MG63 (cell line): ENCODE measurements at places on chromosomes 1 and 21. TPM values are rescaled to one million over a fixed set of nuclear protein-coding genes. Genes with fewer than 3 reads are reported as not detected.

DNA sequence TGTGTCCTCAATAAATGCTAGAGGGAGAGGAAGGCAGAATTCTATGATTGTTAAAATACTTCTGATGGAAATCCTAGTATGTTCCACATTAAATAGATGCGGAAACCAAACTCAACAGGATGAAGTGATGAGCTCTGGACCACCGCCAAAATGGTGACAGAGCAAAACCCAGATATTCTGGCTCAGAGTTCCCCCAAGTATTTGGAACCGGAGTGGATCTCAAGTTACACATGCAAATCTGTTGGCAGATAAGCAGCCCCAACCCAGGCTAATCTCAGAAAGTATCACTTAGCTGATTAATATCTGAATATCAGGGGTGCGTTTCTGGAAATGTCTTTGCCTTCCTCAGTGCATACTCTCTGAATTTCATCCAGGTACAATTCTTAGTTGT is 17.4 kb upstream of the GRHL3 start:
- no peak for DNase-seq

GRCh38 chr1:225509376-225509707 is 81.5 kb upstream of the LBR start:
- no peak for DNase-seq

DNA sequence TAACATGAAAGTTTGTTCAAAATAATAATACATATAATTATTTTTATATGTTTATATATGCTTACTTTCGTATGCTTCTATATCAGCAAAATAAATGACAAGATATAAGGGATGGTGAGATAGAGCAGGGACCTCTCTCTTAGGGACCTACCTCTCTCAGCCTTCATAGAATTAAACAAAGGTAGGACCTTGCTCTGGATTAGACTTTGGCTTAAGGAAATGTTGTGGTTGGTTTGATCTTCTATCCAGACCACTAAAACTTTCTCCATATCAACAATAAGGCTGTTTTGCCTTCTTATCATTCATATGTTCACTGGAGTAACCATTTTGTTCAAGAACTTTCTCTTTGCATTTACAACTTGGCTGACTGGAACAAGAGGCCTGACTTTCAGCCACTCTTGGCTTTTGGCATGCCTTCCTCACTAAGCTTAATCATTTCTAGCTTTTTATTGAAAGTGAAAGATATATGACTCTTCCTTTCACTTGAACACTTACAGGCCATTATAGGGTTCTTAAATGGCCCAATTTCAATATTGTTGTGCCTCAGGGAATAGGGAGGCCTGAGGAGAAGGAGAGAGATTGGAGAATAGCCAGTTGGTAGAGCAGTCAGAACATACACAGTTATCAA is 14.4 kb downstream of the FRRS1 start:
- no peak for DNase-seq

- DNase-seq, result no peak
Measured at GRCh38 chr1:218865591-218865990, 308.1 kb upstream of the LYPLAL1 start.

DNA sequence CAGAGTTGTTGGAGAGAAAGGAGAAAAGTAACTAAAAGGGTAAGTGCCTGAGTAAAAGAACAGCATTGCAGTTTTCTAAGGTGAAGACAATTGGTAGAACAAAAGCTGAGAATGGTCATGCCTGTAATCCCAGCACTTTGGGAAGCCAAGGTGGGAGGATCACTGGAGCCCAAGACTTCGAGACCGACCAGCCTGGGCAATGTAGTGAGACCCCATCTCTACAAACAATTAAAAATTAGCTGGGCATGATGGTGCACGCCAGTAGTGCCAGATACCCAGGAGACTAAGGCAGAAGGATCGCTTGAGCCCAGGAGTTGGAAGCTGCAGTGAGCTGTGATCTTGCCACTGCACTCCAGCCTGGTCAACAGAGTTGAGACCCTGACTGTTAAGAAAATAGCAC is 15.2 kb upstream of the PGD start:
- no peak for DNase-seq

GRCh38 chr1:198530953-198531352 is 9.5 kb downstream of the ATP6V1G3 start:
- no peak for DNase-seq

GRCh38 chr1:224289396-224289795 is 40.6 kb downstream of the NVL start:
- DNase-seq, result no peak

- no peak for DNase-seq
Measured at GRCh38 chr1:68057564-68057963, 7.1 kb upstream of the DIRAS3 start.

DNA sequence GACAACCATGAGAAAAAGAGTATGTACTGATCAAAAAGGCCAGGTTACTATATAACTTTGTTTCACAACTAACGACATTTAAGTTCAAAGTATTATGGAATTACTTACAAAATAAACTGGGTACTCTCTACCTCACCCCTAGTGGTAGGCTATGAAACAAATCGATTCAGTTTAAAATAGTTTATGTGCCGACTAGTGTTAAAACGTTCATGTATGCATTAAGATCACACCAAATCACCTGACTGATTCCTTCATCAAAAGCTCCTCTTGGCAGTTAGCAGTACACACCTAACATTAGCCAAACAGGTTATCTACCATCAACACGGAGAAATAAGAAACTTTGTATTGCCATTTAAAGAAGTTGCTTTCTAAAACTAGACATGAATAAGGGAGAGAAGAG is 137.1 kb downstream of the AKT3 start:
- no peak for DNase-seq

- no peak for DNase-seq
Measured at GRCh38 chr1:59219916-59220315, 77.0 kb upstream of the FGGY start.

- DNase-seq, result no peak
Measured at GRCh38 chr1:226420328-226420727, 12.4 kb upstream of the PARP1 start.

GRCh38 chr1:211372463-211372862 is 45.8 kb downstream of the TRAF5 start:
- no peak for DNase-seq

DNA sequence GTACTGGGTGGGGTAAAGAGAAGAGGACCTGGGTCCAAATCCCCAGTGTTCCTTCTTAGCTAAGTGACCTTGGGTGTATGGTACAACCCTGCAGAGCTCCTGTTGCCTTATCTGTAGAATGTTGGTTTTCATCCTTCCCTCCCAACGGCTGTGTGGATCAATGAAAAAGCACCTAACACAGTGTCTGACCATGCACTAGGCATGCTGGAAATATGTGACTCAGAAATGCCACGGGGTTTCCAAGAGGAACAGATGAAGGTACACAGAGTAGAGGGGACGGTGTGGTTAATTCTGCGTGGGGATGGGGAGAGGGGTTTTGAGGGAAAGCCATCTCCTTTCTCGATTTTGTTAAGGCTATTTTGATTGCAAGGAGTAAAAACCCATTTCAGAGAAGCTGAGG is 8.6 kb downstream of the NIPAL3 start:
- no peak for DNase-seq

- DNase-seq, result no peak
Measured at GRCh38 chr21:46427516-46427915, 31.2 kb upstream of the DIP2A start.

DNA sequence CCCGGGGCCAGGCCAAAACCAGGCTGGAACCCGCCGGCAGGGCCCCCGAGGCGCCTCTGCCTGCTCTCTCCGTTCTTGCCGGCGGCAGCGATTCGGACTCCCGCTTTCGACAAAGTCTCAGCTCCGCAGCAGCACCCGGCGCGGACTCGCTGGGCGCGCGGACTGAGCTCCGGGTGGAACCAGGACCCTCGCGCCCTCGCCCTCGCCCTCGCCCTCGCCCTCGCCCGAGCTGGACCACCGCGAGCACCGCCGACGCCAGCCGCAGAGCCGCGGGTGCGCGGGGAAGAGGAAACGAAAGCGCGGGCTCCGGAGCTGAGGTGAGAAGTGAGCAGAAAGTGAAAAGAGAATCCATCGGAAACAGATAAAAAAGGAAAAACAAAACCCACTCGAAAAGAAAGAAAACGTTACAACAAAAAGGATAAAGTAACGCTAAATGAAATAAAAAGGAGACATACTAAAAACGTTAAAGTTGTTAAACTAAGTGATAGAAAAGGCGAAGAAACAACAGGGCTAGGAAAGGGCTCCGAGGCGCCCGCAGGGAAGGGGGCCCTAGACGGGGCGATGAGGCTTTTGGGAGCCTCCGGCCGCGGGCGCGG is 64.9 kb downstream of the MEF2D start:
- no peak for DNase-seq

- DNase-seq, result peak; percentile 11
Measured at GRCh38 chr1:39370602-39371001, 120.8 kb upstream of the BMP8A start.

DNA sequence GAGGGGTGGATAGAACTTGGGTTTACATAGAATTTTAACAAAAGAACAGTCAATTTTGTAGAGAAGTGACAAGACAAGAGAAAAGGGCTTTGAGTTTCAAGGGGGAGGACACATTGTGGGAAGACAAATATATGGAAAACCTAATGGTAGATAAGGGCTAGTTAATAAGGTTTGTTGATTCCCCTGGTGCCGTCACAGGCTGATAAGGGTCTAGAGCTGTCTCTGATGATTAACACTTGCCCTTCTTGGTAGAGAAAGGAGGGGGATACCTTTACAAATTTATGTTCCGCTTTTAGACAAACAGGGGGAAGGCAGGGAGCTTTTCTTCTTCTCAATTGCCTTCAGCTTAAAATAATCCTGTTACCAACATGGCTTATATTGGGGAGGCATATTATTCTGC is 124.3 kb downstream of the ETS2 start:
- no peak for DNase-seq

DNA sequence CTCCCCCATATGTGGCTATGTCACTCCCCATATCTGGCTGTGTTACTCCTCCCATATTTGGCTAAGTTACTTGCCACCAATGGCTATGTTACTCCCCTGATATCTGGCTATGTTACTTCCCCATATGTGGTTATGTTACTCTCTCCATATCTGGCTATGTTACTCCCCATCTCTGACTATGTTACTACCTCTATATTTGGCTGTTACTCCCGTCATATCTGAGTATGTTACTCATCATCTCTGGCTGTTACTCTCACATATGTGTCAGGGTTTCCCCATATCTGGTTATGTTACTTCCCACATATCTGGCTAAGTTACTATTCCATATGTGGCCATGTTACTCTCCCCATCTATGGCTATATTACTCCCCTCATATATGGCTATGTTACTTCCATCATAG is 50.3 kb upstream of the MAP10 start:
- DNase-seq, result no peak

DNA sequence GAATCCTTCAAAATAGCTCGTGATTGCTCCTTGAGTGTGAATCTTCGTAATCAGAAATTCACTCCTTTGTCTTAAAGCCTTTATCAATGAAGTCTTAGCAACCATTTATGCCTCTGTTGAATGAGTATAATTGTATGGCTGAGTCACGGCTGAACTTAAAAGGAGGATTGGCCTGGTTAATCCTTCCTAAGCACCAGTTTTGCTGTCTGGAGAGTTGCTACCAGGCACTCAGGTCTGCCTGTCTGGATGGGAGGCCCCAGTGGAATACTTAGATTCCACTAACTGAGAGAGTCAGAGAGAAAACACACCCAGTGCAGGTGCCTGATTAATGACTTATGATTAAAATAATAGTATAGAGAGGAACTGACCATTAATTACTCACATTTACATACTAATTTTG is 7.6 kb upstream of the HHAT start:
- DNase-seq, result no peak

- peak; percentile 49 for DNase-seq
Measured at GRCh38 chr1:213374369-213374768, 323.3 kb downstream of the RPS6KC1 start.

DNA sequence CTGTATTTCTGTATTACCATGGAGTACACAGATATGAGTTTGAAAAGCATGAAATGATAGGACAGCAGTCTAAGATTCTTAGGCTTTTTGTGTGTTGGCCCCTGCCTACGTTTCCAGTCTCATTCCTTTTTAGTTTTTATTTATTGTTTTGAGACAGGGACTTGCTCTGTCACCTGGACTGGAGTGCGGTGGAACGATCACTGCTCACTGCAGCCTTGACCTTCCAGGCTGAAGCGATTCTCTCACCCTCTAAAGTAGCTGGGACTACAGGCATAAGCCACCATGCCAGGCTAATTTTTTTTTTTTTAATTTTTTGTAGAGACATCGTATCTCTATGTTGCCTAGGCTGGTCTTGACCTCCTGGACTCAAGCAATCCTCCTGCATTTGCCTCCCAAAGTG is 3.8 kb downstream of the RAVER2 start:
- no peak for DNase-seq

DNA sequence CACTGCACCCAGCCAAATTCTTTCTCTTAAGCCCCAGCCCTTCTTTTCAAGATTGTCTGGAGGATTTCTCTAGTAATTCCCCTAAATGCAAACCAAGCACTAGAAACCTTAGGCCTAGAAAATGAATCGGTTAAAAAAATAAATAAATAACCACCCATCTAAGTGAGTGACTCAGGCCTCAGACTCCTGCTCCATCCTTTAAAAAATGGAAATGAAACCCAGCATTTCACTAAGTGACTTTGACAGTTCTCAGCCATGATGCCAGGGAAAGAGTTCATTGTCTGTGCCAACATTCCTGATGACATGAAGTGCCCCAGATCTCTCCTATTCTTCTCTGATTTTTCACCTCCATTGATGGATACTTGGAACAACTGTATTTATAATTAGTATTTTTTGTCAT is 415.2 kb upstream of the DAB1 start:
- DNase-seq, result no peak

DNA sequence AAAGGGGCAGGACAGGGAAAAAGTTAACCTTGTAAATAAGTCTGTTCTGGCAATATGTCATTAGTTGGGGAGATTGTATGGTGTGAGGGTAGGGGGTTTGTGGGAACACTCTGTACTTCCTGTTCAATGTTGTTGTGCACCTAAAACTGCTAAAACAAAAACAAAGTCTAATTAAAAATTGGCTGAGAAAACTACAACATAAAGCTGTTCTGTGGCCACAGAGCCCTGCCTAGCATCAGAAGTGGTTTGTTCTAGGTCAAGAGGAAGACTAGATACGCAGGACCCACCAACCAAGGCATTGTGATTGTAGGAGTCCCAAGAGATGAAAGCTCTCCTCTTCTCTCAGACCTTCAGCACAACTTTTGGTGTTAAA is 81.0 kb upstream of the LRRC8D start:
- no peak for DNase-seq

The TCEANC2 gene
- 3.0 and 3.7 TPM in 2 replicates for total RNA-seq

The RUNX1 gene
- 2.2 and 5.3 TPM in 2 replicates for total RNA-seq

The CIART gene
- total RNA-seq, result not detected in 2 replicates

The NGF gene
- 1.2 and 1.3 TPM in 2 replicates for total RNA-seq

The WDR4 gene
- 18.9 and 59.2 TPM in 2 replicates for total RNA-seq

The PHLDA3 gene
- total RNA-seq, result 51.7 and 72.2 TPM in 2 replicates

The RCSD1 gene
- not detected in 2 replicates for total RNA-seq

The NTNG1 gene
- total RNA-seq, result 0.13 TPM in 1 of 2 replicates, not detected in the other

The TLR5 gene
- 0.30 and 0.33 TPM in 2 replicates for total RNA-seq
